ENCODE measurements at places on chromosomes 4 and X.
A peak's percentile ranks its signal among the peaks of the same experiment; 100 is the strongest.

DNA sequence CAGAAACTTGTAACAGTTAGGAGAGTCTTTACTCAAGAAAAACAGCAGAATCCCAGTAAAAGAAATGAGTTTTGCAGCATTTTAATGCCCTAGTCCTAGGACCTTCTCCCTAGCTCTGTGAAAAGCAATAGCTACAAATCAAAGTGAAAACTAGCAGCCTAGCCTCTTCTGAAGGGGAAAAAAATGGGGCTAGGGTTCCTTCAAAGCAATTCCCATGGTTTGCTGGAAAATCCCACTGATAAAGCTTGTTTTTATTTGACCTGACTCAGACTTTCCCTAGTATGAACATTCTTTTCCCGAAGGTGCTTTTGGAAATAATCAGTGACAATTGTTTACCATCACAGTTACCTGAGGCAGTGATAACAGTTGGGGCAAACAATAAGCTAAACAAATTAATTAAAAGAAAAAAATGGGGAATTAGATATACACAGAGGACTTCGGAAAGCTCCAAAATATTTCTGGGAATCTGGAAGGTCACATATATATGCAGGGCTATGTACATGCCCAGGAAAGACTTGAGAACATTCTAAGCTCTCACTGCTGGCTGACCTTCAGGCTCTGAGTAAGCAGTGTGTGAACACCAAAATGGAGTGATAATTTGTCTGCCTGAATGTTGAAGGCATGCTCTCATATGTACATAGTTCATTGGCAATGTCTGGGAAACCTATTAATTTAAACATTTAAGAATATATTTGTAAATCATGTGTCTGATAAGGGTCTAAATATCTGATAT, 285.9 kb downstream of the KCTD8 start:
- DNase-seq = no peak

GRCh38 chr4:115292320-115293092, 179.1 kb upstream of the NDST4 start:
- DNase-seq = no peak

DNA sequence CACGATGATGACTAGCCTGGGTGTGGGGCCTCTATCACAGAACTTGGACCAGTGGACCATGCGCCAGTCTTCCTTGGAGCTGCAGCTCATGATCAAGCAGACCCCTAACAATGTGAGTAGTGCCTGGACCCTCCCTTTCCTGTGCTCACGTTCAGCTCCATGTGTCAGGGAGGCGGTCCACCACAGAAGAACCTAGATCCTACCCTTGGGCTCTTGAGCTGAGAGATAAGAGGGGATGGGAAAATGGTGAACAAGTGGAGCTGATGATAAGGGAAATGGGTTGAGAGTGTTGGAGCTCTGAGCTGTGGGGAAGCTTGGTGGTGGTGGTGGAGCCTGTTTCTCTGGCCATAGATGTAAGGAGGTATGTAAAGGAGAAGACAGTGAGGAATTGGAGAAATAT, 13.1 kb downstream of the MED12 start:
- DNase-seq = no peak

GRCh38 chr4:10403633-10404445, 53.4 kb downstream of the ZNF518B start:
- peak; percentile 12 for DNase-seq

DNA sequence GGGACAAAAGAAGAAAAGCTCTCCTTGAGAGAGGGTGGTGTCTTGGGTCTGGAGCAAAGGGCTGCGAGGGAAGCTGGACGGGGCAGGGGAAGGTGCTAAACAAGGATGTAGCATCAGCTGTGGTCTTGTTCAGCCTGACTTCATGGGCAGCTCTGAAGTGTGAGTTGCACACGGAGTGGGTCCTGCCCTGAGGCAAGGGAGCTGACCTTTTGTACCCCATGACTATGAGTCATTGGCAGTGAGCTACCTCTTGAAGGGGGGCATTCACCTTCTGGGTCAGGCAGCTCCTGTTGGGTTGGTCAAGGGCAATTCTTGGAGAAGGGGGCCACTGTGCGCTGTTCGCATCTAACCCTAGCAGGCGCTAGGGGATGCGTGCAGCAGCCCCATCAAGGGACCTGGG, 151.8 kb downstream of the SMIM20 start:
- DNase-seq = no peak
